ENCODE measurements at places on chromosomes 7 and 10.

DNA sequence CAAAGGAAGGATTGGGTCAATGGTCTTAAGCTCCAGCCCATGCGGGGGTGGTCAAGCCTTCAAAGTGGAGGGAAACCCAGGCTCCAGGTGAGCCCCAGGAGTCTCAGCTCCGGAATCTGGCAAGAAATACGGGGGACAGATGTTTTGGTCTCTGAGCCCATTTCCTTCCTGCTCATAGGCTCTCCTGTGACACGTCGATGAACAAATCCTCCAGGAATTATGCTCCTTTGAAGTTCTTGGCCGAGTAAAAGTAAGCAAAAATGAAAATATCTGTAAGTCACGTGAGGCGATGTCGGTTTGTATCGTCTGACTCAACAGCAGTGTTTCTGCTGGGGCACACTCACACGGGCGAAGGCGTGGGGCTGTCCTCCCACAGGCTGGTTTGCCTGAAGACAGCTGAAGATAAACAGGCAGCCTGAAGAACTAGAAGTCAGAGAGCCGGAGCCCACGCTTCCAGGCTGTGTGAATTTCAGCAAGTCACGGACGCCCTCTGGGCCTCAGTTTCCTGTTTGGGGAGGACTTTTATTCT lies 52.6 kb upstream of the SMNDC1 start:
- DNase-seq = no peak

DNA sequence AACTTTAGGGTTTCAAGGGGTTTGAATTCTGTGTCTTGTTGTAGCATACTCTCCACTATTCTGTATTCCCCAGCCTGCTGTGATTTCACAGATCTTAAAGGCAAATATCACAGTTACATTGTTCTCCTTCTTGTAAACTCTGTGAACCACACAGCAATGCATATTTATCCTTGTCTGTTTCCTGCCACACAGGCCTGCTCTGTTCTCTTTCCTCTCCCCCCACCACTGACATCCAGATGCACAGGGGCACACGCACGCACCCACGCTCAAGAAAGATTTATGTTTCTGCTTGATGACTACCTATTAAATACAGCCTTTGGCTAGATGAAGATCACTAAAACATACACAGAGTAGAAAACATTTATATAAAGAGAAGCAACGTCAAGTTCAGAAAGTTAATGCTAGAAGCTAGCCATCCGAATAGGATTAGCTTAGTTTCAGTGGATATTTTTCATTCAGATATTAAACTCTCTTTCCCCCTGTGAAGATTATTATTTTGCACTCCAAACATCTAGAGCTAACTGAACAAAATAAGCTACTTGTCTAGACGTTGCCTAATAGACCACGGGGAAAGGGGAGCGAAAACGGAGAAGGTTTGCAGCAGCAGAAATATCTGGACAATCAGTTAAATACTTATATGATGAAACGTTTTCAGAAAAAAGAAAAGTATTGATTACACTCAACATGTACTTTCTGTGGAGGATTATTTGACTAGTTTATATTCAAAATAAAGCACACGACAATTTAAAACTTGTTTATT lies 193.1 kb upstream of the SEMA3C start:
- DNase-seq = no peak

DNA sequence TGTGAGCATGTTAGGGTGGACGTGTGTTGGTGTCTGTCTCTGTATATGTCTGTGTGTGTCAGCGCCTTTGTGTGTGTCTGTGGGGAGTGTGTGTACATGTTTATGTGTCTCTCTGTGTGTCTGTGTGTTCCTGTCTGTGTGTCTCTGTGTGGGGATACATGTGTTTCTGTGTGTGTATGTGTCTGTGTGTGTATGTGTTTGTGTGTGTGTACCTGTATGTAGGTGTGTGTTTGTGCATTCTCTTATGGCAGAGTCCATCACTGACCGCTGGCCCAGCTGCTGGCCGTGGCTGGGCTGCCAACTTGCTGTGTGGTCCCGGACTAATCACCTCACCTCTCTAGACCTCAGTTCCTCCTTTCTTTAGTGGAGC lies 54.6 kb downstream of the PALD1 start:
- no peak for DNase-seq

GRCh38 chr7:17774248-17774647 lies 166.0 kb downstream of the SNX13 start:
- no peak for DNase-seq

- DNase-seq = no peak
These were observed 689.7 kb upstream of the CELF2 start for GRCh38 chr10:10327934-10328333.

GRCh38 chr10:24259365-24260130 lies 50.6 kb downstream of the KIAA1217 start:
- DNase-seq = no peak

DNA sequence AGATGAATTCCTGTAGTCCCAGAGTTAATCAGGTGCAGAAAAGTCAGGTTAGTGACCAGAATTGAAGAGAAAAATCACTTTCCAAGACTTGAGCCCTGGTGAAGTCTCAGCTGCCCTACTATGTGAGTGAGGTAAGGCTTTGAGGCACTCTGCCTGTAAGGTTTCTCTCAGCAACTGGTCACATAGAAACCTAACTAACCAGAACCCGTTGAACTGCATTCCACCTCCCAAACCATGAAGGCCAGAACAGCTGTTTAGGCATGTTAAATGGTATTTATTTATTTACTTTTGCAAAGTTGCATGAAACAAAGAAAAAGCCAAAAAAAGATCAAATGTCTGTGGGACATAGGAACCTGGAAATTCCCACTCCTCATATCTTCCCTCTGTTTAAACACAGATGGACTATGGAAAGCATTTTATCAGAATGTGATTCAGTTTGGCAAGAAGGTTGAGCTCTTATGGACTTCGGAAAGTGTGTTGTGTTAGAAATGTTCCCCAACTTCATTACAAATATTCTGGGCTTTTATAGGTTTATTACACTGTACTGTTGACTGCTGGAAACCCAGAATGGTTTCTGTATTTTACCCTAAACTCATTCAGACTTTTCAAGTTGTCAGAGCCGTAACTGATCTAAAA lies 12.8 kb upstream of the GPR85 start:
- DNase-seq = no peak

DNA sequence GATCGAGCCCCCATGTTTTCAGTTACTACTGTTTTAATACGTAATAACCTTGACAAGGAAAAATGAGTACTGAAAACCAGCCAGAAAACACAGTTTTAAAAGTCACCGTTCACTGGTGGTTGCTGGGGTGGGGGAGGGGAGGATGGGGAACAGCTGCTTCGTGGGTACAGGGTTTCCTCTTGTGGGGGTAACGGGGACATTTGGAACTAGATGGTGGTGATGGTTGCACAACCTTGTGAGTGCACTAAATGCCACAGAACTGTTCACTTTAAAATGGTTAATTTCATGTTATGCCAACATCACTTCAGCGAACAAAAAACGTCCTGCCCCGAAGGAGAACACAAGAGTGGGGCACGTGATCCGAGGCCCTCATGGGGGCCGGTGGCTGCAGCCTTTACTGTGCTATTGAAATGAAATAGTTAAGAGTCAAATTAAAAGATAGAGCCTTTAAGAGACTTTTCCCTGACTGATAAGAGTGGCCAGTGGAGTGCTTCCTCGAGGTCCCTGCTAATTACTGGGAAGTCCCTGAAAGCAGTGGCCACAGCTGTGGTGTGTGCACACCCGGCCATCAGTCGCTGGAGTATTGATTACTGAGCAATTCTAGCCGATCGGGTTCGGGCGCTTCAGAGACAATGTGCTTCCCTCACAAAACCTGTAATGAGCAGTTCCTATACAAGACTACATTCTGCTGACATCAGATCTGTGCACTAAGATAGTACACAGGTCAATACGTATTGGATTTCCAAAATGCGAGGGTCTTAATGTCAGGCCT lies 80.3 kb downstream of the EBF3 start:
- DNase-seq = no peak

DNA sequence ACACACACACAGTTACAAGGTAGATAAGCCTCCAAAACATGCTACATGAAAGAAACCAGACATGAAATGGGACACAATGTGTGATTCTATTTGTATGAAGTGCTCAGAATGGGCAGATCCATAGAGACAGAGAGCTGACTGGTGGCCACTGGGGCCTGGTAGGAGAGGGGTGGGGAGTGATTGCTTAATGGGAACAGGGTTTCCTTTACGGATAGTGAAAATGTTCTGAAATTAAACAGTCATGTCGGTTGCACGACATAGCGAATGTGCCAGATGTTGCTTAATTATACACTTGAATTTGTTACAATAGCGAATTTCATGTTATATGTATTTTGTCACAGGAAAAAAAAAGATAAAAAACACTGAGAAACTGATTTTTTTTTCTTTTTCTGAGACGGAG lies 122.3 kb downstream of the SPDYE5 start:
- no peak for DNase-seq

GRCh38 chr10:11236234-11236633 lies 218.6 kb downstream of the CELF2 start:
- no peak for DNase-seq

GRCh38 chr7:17651863-17652385 lies 288.4 kb downstream of the SNX13 start:
- DNase-seq = no peak

- no peak for DNase-seq
These were observed 352.0 kb downstream of the PCLO start for GRCh38 chr7:82810558-82811259.

- no peak for DNase-seq
These were observed 74.9 kb downstream of the KAT6B start for GRCh38 chr10:74901301-74901700.

DNA sequence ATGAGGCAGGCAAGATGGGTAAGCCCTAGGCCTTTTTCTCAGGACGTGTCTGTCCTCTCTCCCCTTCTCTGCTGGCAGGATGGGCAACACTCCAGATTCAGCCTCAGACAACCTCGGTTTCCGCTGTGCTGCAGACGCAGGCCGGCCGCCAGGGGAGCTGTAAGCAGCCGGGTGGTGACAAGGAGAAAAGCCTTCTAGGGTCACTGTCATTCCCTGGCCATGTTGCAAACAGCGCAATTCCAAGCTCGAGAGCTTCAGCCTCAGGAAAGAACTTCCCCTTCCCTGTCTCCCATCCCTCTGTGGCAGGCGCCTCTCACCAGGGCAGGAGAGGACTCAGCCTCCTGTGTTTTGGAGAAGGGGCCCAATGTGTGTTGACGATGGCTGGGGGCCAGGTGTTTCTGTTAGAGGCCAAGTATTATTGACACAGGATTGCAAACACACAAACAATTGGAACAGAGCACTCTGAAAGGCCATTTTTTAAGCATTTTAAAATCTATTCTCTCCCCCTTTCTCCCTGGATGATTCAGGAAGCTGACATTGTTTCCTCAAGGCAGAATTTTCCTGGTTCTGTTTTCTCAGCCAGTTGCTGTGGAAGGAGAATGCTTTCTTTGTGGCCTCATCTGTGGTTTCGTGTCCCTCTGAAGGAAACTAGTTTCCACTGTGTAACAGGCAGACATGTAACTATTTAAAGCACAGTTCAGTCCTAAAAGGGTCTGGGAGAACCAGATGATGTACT lies 13.1 kb downstream of the PHKG1 start:
- peak; percentile 91 for DNase-seq

DNA sequence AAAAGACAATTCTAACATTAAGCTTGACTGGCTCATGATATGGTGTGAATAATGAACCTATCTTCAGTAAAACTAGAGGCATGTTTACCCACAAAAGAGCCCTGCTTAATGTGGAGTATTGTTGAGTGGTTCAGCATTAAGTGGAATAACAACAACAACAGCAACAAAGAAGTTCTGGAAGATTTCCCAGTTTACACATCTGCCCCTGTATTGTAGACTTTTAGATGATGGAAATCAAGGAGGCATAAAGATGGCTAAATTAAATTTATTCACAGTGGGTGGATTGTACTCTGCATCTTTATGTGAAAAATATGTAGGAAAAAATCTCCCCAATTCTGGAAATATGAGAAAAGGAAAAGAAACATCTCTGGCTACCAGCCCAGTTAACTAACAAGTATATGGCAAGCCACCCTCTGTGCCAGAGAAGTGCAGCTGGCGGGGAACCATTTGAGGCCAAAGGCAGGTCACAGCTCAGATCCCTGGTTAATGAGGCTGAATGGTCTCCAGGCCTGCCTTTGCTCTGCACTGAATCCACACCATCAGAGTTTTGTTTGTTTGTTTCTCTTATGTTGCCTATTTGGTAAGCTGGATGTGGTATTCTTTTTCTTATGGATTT lies 186.0 kb downstream of the SEMA3D start:
- no peak for DNase-seq

- DNase-seq = no peak
These were observed 74.5 kb downstream of the CCDC6 start for GRCh38 chr10:59831658-59832503.

DNA sequence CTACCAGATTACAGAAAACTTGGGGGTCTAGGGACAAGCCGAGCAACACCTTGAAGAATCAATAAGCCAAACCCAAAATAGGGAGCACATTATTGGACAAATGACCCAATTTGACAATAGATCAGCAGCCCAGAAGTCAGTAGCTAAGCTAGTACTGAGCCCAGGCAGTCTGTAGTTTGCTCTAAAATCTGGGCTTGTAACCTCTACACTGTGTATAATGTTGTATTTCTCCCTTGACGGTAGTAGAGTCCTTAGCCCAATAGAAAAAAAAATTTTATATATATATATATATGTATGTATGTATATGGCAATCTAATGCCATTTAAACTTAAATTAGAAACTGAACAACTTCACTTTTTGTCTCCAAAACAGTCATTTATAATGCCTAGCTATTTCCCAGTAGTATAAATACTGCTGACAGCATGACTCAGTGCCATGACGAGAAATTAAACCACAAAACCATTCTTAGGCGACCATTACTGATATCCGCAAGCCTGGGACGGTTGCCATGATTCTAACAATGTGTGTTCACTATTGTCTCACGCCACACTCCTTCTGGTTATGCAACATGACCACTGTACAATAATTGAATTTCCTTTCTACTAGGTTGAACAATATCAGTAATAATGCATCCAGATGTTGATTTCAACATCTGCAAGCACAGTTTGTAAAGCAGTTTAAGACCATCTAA lies 110.5 kb downstream of the IPMK start:
- DNase-seq = no peak

GRCh38 chr10:4456279-4456678 lies 369.7 kb upstream of the AKR1E2 start:
- no peak for DNase-seq

GRCh38 chr7:101303102-101303701 lies 18.4 kb downstream of the IFT22 start:
- DNase-seq = no peak

- no peak for DNase-seq
These were observed 165.3 kb downstream of the PAXIP1 start for GRCh38 chr7:154837622-154838021.

DNA sequence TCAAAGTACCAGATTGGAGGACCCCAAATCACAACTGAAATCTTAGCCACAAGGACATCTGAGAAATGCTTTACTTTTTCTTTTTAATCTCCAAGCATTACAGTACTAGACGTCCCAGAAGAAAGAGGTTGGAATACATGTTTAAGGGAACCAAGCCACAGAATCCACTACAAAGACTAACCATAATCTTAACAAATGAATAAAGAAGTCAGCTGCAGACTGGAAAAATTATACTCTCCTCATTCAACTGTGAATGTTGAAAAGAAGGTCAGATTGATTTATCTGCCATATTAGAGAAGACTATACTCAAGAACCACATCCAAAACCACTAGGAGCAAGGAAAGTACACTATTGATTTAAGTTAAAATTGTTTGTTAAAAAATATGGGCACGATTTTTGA lies 102.1 kb upstream of the ABCB5 start:
- no peak for DNase-seq

- DNase-seq = no peak
These were observed 40.1 kb upstream of the RET start for GRCh38 chr10:43036481-43037428.
